ENCODE measurements at places on chromosomes 16 and 17.

DNA sequence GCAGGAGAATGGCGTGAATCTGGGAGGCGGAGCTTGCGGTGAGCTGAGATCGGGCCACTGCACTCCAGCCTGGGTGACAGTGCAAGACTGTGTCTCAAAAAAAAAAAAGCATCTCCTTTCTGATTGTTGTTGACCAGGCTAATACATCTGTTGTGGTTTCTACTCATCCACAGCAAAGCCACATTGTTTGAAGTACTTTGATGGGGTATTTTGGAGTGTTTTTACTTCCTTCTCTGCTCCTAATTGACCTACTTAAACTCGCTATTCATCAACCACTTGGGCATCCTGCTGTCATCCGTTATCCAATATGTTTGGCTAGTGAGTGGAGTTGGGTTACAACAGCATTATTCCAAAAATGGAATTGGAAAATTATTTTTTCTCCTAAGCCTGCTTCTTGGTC lies 3.5 kb upstream of the CDC27 start:
- DNase-seq = no peak

DNA sequence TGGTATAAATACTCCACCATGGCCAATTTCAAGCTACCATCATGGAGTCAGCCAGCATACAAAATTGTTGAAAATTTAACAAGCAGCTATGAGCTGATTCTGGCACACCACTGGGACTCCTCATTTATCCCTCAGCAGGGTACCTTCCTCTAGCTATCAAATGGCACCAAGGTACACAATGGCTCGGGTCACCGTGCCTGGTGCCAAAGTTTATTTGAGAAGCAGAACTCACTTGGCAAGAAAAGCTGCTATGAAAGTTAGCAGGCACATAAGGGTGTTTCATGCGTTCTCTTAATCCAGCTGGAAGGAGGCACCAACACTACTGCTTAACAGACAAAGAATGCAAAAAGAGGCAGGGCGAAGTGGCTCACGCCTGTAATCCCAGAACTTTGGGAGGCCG lies 51.6 kb downstream of the IKZF3 start:
- DNase-seq = no peak

- DNase-seq = no peak
Measured at GRCh38 chr16:17414421-17414820, 56.3 kb downstream of the XYLT1 start.

- DNase-seq = no peak
Measured at GRCh38 chr16:67198238-67198734, 645 bp upstream of the ELMO3 start.

- no peak for DNase-seq
Measured at GRCh38 chr17:44467108-44467507, 36.1 kb downstream of the GPATCH8 start.

GRCh38 chr17:81579821-81580321 lies 27.7 kb upstream of the FAAP100 start:
- DNase-seq = no peak

- DNase-seq = no peak
Measured at GRCh38 chr16:9306753-9307152, 215.3 kb downstream of the HAPSTR1 start.

- DNase-seq = no peak
Measured at GRCh38 chr16:67774457-67774853, 31.9 kb downstream of the RANBP10 start.

- DNase-seq = no peak
Measured at GRCh38 chr16:51624080-51624775, 473.2 kb upstream of the SALL1 start.

DNA sequence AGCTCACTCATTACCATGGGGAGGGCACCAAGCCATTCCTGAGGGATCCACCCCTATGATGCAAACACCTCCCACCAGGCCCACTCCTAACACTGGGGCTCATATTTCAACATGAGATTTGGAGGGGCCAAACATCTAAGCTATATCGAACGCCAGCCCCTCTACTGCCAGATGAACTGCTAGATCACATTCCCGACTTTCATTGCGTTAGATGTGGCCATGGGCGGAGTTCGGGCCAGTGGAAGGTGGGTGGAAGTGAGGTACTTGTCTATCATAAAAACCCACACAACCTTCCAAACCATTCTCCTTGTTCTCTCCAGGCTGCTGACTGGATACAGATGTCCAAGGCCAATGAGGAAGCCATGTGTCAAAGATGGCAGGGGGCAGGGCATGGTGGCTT lies 27.0 kb upstream of the ANKRD40CL start:
- DNase-seq = no peak

- no peak for DNase-seq
Measured at GRCh38 chr17:3040882-3041281, 22.5 kb downstream of the OR1D5 start.
